ENCODE measurements at places on chromosomes 16 and 17.

- DNase-seq, result no peak
These were observed 11.8 kb upstream of the RAB11FIP4 start for GRCh38 chr17:31379597-31380205.

- DNase-seq, result no peak
These were observed 38.5 kb upstream of the CORO6 start for GRCh38 chr17:29661213-29661612.

GRCh38 chr17:6775871-6776405 is at the start of gene FBXO39:
Gene FBXO39, plus strand, starts transcription at chr17:6776215. Its CDS starts 3,654 bp downstream, at chr17:6779869.
- DNase-seq, result no peak

DNA sequence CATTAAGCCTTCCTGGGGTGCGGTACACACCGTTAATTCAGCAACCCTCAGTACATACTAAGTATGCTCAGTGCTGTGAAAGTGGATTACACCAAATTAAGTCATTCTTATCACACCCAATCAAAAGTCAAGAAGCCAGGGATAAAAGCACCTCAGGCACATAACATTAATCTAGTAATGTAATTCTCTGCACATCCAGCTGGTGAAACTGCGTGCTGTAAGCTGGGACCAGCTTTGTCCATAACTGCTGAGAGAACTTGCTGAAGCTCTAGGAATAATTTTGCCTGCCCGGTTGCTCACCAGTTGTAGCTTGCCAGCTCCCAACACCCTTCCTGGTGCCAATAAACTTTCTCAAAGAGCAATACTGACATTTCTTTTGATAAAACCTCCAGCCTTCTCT is 44.9 kb downstream of the SLC47A1 start:
- DNase-seq, result peak; percentile 14

- DNase-seq, result no peak
These were observed 22.7 kb downstream of the FAM83G start for GRCh38 chr17:18981642-18982424.

GRCh38 chr16:74496054-74496453 is 74.8 kb upstream of the CLEC18B start:
- no peak for DNase-seq

DNA sequence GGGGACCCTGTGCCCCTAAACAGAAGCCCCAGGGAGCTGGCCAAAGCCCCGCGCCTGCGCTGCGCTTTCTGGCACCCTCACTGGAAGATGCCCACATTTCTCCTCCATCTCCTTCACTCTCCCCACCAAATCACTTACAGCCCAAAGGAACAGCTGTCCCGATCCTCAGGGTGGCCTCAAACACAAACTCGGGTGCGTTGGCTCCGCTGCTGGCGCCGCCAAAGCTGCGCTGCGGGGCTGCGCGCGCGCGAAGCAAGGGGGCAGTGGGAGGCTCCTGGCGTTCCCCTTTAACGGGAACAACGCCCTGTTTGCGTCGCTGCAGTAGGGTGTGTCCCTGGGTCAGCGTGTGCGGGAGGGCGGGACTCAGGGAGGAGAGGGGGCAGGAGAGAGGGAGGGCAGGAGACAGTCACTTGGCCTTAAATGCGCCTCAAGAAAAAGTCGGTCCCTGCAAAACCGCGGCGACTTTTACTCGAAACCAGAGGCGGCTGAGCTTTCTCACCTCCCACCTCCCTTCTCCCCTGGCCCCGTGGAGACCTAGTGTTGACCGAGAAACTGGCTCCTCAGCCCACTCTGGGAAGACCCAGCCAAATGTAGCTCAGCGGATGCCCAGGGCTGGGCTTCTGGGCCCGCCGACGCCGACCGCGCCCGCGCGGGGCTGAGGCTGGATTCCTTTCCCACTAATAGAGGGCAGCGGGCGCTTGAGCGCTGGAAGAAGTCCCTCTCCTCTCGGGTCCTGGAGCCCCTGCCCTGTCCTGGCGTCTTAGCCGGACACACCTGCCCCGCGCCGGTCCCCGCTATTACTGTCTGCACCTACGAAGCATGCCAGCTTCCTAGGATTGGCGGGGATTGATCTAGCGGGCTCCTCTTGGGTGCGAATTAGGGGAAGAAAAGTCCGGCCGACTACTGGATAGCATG is 2.6 kb downstream of the PMP22 start:
- DNase-seq, result peak; percentile 91

GRCh38 chr16:67533024-67533560 is 4.5 kb downstream of the RIPOR1 start:
- peak; percentile 97 for DNase-seq

DNA sequence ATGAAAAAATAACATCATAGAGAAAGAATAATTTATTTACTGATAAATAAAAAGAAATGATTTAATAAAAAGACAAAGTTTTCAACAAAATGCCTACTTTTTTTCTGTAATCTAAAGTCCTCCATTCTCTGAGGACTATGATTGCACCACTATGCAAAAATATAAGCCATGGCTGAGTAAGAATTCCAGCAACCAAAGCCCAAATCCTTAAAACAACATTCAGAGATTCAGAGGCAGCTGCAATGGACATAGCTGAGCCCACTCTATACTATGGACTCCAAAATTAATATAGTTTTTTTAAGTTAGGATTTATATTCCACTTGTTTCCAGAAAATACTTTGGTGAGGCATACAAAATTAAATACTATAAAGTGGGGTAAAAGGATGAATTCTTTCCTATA is 169.5 kb upstream of the C17orf78 start:
- DNase-seq, result no peak

DNA sequence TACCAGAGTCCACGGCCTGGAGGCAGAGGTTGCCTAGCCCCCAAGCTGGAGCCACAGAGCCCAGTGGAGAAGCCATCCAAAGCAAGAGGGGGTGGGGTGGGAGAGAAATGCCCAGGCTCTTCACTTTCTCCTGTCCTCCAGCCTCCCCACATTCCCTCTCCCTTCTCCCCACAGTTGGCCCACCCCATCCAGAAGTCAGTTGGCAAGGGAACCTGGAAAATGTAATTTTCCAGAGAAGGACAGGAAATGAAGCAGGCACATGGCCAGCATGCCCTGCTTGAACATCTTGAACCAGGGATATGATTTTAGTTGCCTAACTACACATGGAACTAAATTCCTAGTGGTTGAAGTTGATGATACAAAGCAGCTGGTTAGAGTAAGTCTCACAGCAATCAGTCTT is 73.3 kb upstream of the IRX6 start:
- DNase-seq, result no peak

- peak; percentile 17 for DNase-seq
These were observed 152.9 kb upstream of the PLCG2 start for GRCh38 chr16:81626181-81626674.

- DNase-seq, result no peak
These were observed 2.3 kb upstream of the CLUH start for GRCh38 chr17:2713881-2714280.

DNA sequence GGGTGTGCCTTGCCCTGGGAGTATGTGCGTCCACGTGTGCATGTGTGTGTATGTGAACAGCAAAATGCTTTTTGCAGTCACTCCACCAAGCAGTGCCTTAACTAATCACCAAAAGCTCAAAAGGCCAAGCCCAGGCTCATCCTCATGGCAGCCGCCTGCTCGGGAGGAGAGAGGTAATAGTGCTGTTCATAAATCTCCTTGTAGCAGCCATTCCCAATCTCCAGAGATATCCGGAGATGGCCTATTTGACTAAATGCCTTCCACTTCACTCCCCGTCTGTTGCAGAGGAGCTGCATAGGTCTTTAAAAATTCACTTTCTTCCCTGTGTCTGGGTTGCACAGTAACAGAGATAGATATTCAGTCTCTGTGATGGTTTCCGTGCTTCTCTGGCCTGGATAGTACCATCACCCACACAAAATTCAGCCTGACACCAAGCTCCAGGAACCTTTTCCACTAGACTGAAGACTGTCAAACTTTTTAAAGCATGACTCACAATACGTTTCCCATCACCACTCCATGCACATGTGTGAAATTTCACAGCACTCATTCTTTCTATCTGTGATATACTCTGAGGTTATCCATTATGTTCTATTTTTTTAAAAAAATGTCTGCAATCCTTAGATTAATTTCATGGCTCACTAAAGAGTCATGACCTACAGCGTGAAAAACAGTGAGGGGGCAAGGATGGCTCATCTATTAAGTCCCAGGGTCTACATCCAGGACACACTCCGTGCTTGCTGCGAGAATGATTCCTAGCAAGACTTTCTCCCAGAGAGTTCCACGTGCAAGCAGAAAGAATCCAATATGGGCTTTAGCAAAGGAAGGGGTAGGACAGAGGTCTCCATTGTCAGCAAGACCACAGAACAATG is 357.8 kb downstream of the GRIN2A start:
- no peak for DNase-seq

DNA sequence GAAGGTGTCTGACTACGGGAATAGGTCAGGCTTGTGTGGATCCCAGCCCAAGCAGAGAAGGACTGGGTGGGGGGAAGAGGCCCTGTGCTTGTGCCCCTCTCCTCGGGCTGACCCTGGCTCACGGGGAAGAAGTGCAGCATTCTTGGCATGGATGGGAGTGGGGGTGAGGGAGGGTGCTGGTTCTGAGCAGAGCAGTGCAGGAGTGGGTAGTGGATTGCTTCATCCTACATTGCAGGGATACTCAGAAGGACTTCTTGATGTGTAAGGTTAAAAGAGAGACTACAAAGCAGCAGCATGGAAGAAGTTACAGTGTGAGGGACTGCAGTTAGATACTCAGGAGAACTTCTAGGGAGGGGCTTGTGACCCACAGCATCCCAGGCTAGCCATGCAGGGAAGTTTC is 2.1 kb downstream of the ARHGAP23 start:
- no peak for DNase-seq

DNA sequence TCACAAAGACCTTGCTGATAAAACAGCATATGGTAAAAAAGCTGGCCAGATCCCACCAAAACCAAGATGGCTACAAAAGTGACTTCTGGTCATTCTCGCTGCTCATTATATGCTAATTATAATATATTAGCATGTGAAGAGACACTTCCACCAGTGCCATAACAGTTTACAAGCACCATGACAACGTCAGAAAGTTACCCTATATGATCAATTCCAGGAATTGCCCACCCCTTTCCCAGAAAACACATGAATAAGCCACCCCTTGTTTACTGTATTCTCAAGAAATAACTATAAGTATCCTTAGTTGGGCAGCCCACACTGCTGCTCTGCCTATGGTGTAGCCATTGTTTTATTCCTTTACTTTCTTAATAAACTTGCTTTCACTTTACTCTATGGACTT is 44.6 kb upstream of the IRX5 start:
- DNase-seq, result no peak

DNA sequence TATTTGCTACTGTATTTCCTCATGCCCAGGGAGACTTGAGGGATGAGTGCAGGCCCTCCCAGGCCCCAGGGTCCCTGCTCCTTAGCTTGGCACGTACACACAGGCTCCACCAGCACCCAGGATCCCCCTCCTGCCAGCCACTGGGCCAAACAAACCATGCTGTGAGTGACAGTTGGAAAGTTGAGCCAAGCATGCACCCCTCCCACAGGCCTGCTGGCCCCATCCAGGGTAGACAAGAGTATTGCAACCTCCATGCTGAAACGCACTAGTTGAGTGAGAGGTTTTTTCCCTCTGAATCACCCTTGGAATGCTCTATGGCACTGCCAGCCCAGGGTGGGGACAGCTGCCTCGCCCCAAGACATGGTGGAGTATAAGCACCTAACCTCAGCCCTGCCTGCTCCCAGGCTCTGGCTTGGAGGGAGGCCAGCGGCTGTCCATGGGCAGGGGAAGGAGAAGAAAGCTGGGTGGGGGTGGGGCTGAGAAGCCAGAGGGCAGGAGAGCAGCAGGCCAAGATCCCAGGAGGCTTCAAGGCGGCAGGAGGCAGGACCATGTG is 49.6 kb downstream of the PITPNM3 start:
- no peak for DNase-seq

- no peak for DNase-seq
These were observed 204.8 kb upstream of the CHMP6 start for GRCh38 chr17:80786887-80787286.

- DNase-seq, result no peak
These were observed 219.9 kb upstream of the CIBAR2 start for GRCh38 chr16:85332175-85332574.

GRCh38 chr17:41665566-41666236 is 23.0 kb upstream of the EIF1 start:
- DNase-seq, result peak; percentile 92

- DNase-seq, result peak; percentile 63
These were observed 18.8 kb downstream of the TNRC6A start for GRCh38 chr16:24748242-24748641.

DNA sequence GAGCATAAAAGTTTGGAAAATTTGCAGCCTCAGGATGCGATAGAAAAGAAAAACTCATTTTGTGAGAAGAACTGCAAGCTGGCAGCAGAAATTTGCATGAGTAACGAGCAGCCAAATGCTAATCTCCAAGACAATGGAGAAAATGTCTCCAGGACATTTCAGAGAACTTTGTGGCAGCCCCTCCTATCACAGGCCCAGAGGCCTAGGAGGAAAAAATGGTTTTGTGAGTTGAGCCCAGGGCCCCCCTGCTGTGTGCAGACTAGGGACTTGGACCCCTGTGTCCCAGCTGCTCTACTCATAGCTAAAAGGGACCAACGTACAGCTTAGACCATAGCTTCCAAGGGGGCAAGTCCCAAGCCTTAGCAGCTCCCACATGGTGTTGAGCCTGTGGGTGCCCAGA is 34.3 kb downstream of the APPBP2 start:
- DNase-seq, result no peak

- DNase-seq, result no peak
These were observed 60.7 kb upstream of the TEX2 start for GRCh38 chr17:64323774-64324173.

GRCh38 chr17:43853546-43853945 is 6.6 kb downstream of the CD300LG start:
- DNase-seq, result no peak

DNA sequence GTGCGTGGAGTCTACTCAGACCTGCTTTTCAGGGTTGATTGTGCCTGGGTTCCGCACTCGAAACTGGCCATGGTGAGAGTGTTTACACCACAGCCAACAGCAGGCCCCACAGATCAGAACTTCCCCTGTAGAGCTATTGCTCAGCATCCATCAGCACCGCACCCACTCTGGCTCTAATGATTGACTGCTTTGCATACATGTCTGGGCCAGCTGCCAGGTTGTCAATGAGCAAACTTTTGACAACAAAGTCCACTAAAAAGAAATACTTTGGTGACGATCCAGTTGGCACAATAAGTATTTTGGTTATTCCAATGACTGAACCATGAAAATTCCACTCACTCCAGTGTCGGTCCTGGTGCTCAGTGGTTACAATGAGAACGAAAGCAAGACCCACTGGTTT is 190.7 kb downstream of the FOXL1 start:
- no peak for DNase-seq

GRCh38 chr16:20833086-20833485 is 26.8 kb downstream of the REXO5 start:
- DNase-seq, result no peak

DNA sequence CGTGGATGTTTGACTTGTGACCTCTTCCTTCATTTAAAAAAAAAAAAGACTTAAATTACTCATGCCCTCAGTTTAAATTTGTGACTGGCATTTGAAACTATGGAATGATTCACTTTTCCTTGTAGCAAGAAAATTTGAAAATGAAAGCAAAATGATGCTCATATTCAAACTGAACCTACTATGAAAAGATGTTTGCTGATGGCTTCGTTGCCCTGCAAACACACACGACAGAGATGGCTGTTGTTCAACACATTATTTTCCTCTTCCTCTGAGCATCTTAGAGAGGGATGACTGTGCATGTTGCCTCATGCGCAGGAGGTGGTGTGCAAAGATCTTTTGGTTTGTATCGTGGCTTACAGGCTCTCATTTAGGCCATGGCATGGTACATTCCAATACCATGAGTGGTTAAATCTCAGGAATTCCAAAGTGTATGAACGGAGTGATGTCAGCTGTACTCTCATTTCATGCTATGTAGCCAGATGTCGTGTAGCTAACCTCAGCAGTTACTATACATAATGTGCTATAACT is 164.5 kb downstream of the PRKCA start:
- DNase-seq, result peak; percentile 35

- DNase-seq, result no peak
These were observed 56.0 kb upstream of the NACA2 start for GRCh38 chr17:61647047-61647446.
